ENCODE measurements at places on chromosomes 4 and X. TPM values are rescaled to one million over a fixed set of nuclear protein-coding genes. Genes with fewer than 3 reads are reported as not detected.

- no peak for DNase-seq
Measured at GRCh38 chr4:138707746-138708677, 307.6 kb upstream of the NOCT start.

DNA sequence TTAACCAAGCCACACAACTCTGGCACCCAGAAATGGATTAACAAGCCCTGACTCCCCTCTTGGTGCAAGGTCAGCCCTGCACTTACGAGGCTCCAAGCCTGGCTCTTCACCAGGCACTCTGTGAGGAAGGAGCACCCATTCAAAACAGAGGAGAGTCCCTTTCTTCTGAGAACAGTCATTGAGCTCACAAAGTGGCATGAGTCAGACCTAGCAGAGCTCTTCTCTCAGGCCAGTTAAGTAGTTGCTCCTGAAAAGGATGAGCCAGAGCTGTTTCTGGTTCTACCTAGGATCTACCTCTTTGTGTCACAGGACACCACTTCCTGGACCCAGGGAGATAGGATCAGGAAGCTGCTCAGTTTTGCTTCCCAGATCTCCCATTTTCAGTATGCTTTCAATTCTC lies 48.2 kb downstream of the EVC2 start:
- DNase-seq = no peak

DNA sequence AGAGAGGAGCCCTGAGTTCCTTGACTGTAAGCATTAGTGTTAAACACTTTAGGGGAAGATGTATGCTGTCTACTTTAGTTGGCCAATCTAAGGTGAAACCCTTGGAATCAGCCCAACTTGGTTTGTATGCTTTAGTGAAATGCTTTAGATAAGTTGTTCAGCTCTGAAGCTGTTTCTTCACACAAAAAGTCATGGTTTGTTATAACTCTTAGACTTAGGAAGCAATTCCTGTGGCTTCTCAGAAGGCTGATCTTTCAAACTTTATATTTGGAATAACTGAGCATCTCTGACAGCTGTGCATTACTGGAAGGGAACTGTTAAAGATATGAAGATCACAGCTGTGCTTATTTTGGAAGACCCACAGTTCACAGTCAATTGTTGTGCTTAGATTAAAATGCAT lies 714.1 kb downstream of the FAT4 start:
- peak; percentile 26 for DNase-seq

- DNase-seq = no peak
Measured at GRCh38 chrX:111191598-111191997, 78.7 kb downstream of the CAPN6 start.

TLR1 gene
- 59.8 TPM for total RNA-seq

DCAF4L1 gene
- total RNA-seq = 0.15 TPM

P2RY8 gene
- 6.9 TPM for total RNA-seq

YIPF6 gene
- total RNA-seq = 54.5 TPM
